ENCODE measurements at places on chromosomes 7 and 10. TPM values are rescaled to one million over a fixed set of nuclear protein-coding genes. Genes with fewer than 3 reads are reported as not detected.

DNA sequence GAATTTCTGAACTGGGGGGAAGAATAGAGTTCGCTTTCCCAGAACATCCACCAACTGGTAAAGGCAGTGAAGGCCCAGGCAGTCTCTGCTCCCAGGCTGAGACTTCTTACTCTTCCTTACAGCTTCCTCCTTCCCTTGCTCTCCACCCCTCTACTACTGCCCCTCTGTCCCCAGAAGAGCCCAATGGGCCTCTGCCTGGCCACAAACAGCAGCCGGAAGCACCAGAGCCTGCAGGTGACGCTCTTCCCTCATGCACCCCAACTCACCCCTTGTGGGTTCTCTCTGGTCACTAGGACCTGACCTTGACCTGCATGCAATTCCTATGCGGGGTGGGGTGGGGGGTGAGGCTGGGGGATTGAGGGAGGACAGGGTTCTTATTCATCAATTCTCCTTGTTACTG is 16.5 kb downstream of the FAM131B start:
- DNase-seq, result no peak

GRCh38 chr10:30763918-30764317 is 134.4 kb upstream of the LYZL2 start:
- DNase-seq, result no peak

DNA sequence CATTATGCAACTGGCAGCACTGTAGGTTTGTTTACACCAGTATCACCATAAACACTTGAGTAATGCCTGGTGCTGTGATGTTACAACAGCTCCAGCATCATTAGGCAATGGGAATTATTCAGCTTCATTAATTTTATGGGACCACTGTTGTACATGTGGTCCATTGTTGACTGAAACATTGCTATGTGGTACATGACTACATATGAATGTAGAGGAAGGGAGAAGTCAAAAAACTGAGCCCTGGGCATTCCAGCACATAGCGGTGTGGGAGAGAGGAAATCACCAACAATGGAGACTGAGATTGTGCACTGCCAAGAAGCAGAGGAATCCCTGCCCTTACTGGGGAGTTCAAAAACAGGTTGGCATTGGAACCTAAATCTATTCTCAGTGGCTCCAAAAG is 89.0 kb downstream of the TRIM24 start:
- no peak for DNase-seq

- no peak for DNase-seq
These were observed 162.1 kb downstream of the JAZF1 start for GRCh38 chr7:28018446-28018845.

GRCh38 chr10:44389556-44389955 is 4.7 kb upstream of the CXCL12 start:
- no peak for DNase-seq

ZSWIM8 gene
- total RNA-seq, result 95.2 TPM

DNA sequence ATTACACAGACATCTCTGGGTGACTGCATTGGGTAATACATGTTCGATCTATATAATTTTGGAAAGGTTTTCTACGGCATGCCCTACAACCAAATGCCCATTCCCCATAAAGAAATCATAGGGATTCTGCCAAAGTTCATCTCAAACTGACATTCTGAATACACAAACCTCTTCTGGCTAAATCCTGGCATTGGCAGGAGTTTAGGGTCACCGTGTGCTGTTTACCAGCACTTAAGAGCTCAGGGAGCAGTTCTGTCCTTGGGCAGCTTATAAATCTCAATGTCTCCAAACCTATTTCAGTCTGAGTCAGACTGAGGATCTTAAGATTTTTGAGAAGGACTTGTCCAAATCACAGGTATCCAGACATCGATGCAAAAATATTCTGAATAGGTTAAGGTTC is 809.6 kb upstream of the LRRN3 start:
- DNase-seq, result no peak

ITGA8 gene
- not detected for total RNA-seq

OR2A1 gene
- total RNA-seq, result 0.06 TPM

DNA sequence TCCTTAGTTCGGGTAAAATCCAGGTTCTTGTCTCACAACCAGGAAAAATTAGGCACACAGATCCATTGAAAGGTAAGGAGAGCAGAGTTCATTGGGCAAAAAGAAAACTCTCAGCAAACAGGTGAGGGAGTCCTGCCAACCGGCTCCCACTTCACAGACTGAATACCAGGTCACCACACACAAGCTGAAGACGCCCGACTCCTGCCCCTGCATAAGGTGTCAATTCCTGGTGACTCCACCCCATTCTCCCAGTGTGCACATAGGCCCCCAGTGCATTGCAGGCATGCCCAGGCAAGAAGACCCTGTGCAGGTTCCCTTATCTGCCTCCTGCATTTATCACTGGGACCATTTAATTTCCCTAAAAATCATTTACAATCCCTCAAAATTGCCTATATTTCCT is 354.6 kb downstream of the LRRTM3 start:
- no peak for DNase-seq

PNLIPRP3 gene
- total RNA-seq, result not detected

- DNase-seq, result no peak
These were observed 40.8 kb upstream of the CTBP2 start for GRCh38 chr10:125201108-125201524.

GRCh38 chr10:123655751-123656150 is 10.4 kb upstream of the GPR26 start:
- DNase-seq, result no peak

GRCh38 chr10:29932991-29933390 is 126.4 kb downstream of the JCAD start:
- no peak for DNase-seq

All from activated naive CD8-positive, alpha-beta T cell treated with anti-CD3 and anti-CD28 coated beads, Interleukin-2, amount 10 ng/mL, durations not matched to agents 7 days and 5 days (primary cell).